Upper lobe of right lung (tissue), 1 donor: ENCODE measurements at places on chromosomes 6 and 20. TPM values are rescaled to one million over a fixed set of nuclear protein-coding genes. Genes with fewer than 3 reads are reported as not detected.

- peak overlapping the region; percentile 94 for H3K27ac ChIP-seq
- DNase-seq, result no peak
- H3K27me3 ChIP-seq, result no peaks in the 10 kb centered on the region
Observed at GRCh38 chr6:170553534-170554012, 466 bp upstream of the PSMB1 start.

LCA5 gene
- total RNA-seq, result 5.4 TPM

PLTP gene
- total RNA-seq, result 65.9 TPM

DNA sequence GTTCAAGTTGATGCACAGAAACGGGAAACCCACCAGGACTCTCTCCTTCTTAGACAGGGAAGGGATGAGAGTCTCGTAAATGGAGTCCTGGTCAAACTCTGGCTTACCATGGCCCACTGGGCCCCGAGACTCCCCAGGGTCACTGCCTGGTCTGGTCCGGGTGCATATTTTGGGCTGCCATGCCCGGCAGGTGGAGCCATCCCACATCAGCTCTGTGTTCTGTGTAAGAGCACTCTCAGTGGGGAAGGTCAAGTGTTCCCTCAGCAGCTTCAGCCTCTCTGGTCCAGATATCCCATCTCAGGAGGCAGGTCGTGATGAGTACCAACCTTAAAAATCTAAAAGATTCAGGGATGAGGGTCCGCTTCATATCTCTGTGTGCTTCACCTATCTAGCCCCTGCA is 138.8 kb downstream of the EDN3 start:
- H3K36me3 ChIP-seq, result no peaks in the 10 kb centered on the region
- H3K27me3 ChIP-seq, result peaks cover 7% of the 10 kb centered on the region
- no peak overlapping the region for H3K4me3 ChIP-seq
- DNase-seq, result no peak
- H3K4me1 ChIP-seq, result no peaks in the 10 kb centered on the region

DNA sequence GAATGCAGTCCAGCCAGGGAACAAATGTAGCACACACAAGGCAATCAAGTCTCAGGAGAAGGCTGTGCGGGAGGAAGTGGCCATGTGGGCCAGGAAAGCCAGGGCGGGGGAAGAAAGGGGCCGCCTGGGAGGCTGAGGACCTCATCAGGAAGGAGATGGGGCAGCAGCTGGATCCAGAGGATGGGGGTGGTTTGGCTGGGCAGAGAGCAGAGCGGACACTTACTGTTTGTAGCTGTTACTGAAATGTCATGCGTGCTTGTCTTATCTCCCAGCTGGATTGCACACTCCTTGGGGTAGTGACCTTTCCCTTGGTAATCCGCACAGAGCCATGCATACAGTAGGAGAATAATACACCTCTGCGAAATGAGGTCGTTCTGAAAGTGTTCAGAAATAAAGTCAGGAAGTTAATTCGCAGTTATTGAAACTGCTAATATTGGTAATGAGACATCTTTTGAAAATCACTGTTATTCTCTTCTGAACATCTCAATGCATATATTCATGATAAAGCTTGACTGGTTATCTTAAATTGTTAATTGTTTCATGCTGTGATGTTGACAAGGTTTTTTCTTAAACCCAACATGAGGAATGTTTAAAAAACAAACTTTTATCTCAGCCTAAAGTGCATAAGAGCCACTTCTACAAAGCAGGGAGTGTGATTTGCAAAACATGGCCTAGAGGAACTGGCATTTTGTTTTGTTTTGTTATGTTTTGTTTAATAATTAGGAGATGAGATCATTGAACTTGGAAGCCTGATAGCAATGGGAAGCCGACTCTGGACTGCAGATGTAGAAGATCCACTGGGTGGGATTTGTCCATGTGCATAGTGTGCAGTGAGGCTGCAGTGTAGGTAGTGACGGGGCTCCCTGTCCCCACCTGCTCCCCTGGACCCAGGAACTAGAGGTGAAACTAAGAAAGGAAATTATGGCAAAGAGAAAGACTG is 18.0 kb upstream of the MAP3K4 start:
- no peaks in the 10 kb centered on the region for H3K36me3 ChIP-seq
- no peak for DNase-seq
- peak overlapping the region; percentile 59 for H3K27ac ChIP-seq
- H3K27me3 ChIP-seq, result no peaks in the 10 kb centered on the region
- H3K4me3 ChIP-seq, result no peak overlapping the region

DNA sequence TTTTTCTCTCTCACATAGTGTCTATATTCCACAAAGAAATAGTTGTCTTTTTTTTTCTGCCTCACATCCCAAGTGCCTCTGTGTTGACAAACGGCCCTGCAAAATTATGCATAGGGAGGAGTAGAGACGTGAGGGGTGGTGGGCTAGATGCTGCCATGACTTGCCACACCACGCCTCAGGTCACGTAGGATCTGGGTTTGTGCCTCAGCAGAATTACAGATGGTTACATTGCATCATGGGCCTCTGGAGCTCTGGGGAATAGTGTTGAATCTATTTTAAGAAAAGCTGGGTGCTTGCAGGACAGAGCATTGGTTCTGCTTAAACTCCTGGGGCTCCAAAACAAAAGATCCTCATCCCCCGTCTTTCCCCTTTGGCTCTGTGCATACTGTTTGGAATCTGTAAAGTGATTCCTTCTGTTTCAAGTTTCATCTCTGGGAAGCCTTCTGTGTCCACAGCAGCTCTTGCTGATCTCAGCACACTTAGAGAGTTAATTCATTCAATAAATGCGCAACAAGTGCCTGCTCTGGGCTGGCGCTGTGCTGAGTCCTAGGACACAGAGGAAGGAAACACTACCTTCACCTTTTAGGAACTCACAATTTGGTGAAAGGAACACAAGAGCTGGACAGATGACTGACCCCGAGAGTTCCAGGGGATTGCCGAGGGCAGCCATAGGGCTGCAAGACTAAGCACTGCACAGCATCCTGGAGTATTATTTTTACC is 2.4 kb downstream of the FANCE start:
- no peaks in the 10 kb centered on the region for H3K27me3 ChIP-seq
- H3K4me1 ChIP-seq, result peaks cover 23% of the 10 kb centered on the region

NKX2-4 gene
- not detected for total RNA-seq

CRISP1 gene
- total RNA-seq, result not detected

DNA sequence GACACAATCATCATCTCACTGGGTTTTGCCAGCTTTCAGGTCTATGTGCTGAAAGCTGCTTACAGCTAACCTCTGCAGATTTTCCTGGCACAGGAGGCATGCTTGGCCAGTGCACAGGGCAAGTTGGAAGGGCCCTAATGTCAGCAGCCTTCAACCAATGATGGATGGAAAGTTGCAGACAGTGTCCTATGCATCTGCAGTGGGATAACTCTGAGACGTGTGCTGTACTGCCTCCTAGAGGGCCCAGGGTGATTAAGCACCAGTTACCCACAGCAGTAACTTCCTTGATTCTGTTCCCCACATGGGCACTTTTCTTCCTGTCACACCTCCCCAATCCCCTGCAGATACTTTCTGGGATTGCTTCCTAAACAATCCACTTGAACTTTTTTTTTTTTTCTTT is 38.6 kb downstream of the OVOL2 start:
- H3K36me3 ChIP-seq, result no peaks in the 10 kb centered on the region
- H3K27me3 ChIP-seq, result no peaks in the 10 kb centered on the region
- H3K4me1 ChIP-seq, result no peaks in the 10 kb centered on the region
- H3K27ac ChIP-seq, result no peak overlapping the region
